ENCODE measurements at places on chromosomes 11 and 22. TPM values are rescaled to one million over a fixed set of nuclear protein-coding genes. Genes with fewer than 3 reads are reported as not detected.

GRCh38 chr11:66969584-66970225 is 5.4 kb upstream of the C11orf86 start:
- DNase-seq, result no peak

DNA sequence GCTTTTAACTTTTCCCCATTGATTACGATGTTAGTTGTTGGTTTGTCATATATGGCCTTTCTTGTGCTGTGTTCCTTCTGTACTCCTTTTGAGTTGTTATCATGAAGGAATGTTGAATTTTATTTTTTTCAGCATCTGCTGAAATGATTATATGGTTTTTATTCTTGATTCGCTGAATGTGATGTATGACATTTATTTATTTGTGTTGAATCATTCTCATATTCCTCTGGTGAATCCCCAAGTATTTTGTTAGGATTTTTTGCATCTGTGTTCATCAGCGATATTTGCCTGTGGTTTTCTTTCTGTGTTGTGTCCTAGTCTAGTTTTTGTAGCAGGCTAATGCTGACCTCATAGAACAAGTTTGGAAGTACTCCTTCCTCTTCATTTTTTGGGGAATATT is 78.2 kb downstream of the GGT1 start:
- no peak for DNase-seq

DNA sequence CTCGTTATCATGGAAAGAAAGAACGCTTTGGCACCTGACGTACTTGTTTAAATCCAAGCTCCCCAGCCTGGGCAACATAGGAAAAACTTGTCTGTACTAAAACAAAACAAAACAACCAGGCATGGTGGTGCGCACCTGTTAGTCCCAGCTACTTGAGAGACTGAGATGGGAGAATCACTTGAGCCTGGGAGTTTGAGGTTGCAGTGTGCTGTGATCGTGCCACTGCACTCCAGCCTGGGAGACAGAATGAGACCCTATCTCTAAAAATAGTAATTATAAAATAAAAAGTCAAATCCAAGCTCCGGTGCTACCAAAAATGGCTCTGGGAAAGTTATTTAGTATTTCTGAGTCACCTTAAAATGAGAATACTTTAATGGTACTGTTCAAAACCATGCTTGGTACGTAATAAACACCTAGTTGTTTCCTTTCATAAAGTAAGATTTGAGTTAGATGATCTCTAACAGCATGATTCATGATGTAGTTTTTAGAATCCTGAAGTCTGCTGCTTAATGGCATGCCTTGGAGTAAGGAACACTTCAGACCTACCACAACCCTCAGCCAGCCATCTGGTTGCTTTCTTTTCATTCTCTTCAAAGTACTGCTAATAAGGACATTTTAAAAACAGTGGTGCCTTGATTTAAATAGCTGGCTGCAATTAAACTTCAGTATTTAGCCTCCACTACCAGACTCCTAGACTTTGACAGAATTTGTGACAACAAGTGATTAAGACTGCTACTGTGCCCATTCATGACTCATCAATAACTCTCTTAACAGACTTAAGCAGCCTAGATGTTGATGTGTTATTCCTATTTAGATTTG is 8.4 kb downstream of the PPME1 start:
- no peak for DNase-seq

- DNase-seq, result no peak
Measured at GRCh38 chr22:28414913-28415312, 264.7 kb downstream of the TTC28 start.

GRCh38 chr11:20783220-20783619 is 113.8 kb downstream of the NELL1 start:
- DNase-seq, result no peak

DNA sequence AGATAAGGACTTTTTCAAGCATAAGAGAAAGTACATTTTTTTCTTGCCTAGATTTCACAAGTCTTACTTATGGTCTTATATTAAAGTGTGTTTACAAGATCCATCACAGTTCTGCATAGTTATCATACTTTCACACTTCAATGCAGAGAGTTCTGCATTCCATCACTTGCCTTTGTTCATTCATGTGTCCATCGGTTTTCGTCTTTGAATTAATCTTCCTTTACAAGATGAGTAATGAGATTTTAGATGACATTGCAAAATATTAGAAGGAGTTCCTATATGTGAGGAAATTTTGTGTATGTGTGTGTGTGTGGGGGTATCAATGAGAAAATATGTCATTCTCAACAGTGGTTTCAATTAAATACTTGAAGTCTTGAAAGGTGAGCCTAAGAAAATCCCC is 98.1 kb upstream of the GUCY1A2 start:
- DNase-seq, result no peak

- DNase-seq, result no peak
Measured at GRCh38 chr11:61437496-61437895, 7.6 kb downstream of the SDHAF2 start.

DNA sequence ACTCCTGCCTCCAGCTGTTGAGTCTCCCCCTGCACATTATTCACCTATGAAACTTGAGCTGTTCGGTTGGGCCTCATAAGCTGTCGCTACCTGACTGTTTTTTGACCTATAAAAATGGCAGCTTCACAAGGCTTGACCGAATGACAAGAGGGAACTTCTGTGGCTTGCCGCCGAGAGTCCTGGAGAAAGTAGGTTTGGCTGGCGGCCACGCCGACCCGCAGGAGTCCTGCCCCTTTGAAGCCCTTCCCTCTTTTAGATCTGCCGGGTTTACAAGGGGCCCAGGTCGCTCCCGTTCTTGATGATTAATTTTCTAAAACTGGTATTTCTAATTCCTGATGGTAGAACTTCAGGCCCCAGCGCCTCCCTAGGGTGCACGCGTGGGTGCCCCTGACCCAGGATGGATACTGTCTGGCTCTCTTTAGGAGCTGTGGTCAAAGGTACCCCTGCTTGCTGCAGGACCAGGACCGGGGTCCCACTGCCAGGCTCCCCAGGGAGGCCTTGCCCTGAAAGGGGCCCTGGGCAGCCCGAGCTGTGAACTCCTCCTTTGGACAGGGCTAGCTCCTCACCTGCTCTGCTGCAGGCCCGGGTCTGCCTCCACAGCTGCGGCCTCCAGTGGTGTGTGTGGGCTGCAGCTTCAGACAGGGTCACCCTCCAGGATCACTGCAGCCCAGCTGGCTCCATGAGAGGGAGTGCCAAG is 171.8 kb downstream of the CTTN start:
- DNase-seq, result no peak

- peak; percentile 90 for DNase-seq
Measured at GRCh38 chr11:46380340-46381047, 975 bp upstream of the MDK start.

Gene MYOD1
- total RNA-seq, result not detected

Data from activated naive CD4-positive, alpha-beta T cell treated with anti-CD3 and anti-CD28 coated beads for 36 hours (primary cell).